Endothelial cell (in vitro differentiated cells): ENCODE measurements at places on chromosomes 16 and 17.

DNA sequence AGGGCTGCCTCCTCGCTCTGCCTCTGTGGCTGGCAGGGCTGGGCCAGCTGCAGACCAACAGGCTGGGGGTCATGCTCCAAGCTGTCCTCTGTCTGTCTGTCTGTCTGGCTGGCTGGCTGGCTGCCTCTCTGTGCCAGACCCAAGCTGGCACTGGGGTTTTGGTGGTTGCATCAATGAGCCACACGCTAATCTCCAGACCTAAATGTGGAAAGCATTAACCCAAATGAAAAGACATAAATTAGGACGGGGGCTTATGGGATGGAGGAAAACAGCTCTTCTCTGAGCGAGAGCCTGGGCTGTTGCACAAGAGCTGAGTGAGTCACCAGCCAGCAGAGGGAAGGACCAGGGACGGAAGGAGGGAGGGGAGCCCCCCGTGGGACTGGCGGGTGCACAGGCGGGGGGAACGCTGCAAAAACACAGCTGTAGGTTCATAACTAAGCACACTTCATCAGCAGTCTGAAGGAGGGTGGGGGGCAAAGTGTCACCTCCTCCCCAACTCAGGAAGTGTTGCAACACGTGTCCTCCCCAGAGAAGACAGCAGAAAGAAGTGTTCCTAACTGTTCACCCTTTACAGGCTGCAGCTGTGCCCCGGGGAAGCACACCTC is 83.4 kb downstream of the GAS7 start:
- no peak for DNase-seq

DNA sequence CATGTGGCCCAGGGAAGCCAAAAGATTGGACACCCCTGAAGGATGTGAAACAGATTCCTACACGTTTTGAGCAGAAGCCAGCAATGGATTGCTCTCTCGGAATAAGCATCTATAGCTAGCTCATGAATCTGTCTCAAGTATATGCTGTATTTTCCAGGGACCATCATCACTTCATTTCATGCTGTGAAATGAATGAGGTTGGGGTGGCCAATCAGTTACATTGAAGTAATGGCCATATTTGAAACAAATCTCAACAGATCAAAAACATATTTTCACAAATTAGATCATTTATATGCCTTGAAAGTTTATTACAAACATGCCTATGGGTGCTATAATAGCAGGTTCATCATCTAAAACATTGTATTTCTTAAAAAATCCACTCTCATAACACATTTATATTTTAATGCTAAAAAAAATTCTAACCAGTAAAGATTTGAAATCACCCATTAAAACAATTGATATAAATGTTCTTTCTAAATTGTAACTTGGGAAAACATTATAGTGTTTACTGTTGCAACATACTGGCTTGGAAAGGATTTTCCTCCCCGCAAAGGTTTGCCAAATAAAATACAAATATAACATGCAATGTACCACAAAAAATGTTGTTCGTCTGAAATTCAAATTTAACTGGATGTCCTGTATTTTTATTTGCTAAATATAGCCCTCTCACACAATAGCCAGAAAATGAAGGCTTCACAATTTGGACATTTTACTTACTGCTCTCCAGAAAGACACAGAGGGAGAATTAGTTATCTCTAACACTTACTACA is 743.6 kb downstream of the KCNJ2 start:
- DNase-seq, result no peak

DNA sequence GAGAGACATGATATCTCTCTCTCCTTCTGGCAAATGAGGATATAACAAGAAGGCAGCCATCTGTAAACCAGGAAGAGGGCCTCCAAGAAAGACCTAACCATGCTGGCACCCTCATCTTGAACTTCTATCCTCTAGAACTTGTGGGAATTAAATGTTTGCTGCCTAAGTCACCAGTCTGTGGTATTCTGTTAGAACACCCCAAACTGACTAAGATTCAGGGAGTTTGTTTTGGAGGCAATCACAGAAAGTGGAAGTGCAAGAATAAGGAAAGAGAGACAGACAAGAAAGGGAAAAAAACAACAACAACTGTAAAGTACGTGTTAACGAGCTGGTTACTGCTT is 114.5 kb upstream of the GOT2 start:
- no peak for DNase-seq

GRCh38 chr16:27427538-27427937 is 25.6 kb downstream of the IL21R start:
- no peak for DNase-seq

DNA sequence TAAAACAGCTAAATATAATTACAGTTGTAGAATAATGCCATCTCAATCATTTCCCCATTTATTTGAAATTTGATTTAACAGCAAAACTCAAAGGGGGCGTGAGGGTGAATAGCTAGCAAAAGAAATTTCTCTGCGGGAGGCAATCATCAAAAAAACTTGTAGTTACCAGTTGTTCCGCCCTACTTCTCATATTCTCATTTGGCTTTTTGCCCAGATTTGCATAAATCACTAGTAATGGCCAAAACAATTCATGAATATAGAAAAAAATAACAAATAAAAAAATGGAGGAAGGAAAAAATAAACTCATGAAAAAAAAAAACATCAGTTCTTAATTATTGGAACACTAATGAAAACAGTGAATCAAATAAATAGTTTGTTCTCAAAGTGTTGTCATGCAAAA is 722.6 kb upstream of the KIF2B start:
- DNase-seq, result no peak

- no peak for DNase-seq
Measured at GRCh38 chr16:84600343-84601229, 17.3 kb downstream of the COTL1 start.

GRCh38 chr17:39222866-39223834 is 2.6 kb downstream of the STAC2 start:
- no peak for DNase-seq

DNA sequence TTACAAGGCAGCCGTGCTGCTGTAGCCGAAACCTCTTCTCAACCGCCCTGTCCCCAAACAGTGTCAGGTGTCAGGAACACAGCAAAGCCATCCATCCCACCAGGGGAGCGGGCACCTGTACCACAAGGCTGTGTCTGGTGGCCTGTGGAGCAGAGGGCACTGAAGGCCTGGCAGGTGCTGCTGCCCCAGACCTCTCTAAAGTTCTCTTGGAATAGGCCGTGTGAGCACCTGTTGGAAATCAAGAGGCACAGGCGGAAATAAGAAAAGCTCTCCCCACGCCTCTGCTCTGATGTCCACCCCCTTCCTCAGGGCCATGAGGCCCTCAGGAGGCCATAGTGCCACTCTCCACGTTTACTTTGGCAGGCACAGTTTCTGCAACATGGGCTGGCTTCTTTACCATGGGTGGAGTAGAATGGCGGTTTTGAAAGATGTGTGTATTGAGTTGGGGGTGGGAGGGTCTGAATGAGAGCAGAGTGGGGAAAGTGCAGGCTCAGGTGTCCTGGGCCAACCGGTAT is 99.9 kb upstream of the ZNF750 start:
- DNase-seq, result no peak

DNA sequence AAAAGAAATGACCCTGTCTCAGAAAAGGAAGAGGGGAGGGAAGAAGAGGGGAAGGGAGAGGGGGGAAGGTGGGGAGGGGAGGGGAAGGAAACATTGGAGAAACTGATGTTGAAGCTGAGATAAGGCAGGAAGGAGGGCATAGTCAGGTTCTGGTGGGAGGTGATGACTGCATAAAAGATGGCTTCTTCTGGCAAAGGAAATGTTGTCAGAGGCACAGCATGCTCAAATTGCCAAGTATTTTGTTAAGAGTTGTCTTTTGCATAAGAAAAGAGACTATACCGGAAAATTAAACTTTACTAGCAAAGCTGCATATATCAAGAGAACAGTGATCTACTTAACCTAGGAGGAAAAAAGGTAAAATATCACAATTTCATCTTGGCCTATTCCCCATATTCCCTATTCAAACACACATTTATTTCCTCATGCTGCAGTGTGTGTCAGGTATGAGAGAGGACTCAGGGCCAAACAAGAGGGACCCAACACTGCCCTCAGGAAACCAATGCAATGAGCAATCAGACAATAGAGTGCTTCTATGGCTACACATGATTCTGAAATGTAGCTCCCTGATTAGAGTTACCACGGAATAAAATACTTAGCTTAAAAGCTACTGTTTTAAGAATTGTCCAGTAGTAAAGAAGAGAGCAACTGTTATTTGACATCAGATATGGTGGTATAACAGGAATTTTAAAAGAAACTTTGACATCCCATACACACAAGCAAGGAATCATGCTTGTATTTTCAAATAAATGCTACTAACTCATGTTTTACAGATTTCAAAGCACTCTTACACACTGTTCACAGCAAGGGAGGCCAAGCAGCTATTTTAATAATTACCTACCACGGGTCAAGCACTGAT is 80.9 kb downstream of the PARN start:
- no peak for DNase-seq

DNA sequence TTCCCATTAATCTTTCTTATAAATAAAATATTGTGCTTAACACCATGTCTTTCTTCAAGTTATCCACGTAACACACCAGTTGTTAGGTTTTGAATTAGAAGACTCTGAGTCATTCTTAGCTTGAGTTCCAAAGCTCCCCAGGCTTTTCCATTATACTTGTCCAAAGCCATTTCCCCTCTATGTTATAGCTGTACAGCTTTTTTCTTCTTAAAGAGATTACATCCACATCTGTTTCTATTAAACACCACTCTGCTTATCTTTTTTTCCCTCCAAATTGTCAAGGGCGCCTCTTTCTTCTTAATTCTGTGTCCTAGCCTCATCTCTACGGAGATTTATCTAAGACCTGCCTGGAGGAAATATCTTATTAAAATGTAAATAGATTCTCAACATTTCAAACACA is 139.4 kb upstream of the CPHXL start:
- no peak for DNase-seq

DNA sequence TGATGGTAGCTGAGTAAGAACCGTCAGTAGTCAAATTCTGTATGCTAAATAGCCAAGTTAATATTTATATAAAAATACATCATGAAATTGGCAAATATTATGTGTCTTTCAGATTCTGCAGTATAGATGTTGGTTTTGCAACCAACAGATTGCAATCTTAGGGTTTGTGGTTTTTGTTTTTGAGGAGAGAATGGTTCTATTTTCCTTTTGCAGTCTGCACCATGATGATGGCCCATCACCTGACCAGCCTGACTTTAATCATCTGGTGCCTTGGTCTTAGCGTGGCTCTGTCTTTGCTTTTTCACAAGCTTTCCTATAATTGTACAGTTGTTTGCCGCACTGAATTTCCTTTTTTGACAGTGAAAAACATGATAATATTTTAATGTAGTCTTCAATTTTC is 50.7 kb downstream of the NUP93 start:
- no peak for DNase-seq

GRCh38 chr17:15891318-15891717 is 53.6 kb upstream of the ADORA2B start:
- DNase-seq, result no peak

DNA sequence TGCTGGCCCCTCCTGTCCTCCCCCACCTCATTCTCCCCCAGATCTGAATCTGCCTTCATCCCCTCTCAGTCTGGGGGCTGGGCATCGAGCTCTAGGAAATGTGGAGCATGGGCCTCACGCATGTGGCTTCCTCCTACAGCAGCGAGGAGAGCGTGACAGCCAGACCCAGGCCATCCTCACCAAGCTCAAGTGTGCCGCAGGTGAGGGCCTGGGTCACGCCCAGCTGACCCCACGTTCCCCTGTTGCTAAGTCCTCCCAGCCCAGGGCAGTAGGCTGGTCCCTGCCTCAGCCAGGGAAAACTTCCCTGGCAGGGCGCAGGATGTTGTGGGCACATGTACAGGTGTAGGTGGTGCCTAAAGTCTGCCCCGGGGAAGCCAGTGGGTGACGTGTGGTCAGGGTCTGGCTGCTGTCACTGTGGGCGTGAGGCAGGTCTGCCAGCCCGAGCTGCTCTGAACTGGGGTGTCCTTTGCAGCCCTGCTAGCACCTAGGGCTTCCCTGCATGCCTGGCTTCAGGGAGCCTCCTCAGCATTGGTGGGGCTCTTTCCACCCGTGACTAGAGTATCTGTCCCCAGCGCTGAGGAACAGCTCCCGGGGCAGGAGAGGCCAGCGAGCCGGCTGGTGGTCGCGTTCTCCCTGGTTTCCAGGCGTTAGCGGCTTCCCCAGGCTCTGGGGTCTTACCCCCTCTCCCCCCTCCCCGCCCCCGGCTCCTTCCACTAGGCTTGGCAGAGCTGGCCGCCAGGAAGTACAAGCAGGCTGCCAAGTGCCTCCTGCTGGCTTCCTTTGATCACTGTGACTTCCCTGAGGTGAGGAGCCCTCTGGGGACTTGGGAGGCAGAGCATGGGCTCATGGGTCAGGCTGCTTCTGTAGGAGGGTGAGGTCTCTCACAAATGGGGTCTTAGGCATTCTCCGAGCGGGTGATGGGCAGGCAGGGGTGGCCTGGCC is 3.6 kb downstream of the GPS1 start:
- DNase-seq, result no peak

DNA sequence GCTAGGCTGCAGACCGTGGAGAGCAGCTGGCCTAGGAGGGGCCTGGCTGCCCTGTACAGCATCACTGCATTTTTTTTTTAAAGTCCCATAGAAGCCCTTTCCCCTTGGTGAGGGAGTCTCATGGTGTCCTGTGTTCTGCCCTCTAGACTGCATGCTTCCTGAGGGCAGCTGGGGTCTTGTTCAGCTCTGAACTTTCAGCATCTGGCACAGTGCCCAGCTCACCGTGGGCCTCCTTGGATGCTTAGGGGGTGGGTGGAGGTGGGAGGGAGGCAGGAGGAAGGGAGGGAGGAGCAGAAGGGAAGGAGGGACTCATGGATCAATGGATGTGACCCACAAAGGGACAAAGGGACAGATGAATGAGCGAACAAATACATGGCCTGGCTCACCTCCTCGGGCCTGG is 63.4 kb upstream of the TMEM97 start:
- DNase-seq, result no peak

DNA sequence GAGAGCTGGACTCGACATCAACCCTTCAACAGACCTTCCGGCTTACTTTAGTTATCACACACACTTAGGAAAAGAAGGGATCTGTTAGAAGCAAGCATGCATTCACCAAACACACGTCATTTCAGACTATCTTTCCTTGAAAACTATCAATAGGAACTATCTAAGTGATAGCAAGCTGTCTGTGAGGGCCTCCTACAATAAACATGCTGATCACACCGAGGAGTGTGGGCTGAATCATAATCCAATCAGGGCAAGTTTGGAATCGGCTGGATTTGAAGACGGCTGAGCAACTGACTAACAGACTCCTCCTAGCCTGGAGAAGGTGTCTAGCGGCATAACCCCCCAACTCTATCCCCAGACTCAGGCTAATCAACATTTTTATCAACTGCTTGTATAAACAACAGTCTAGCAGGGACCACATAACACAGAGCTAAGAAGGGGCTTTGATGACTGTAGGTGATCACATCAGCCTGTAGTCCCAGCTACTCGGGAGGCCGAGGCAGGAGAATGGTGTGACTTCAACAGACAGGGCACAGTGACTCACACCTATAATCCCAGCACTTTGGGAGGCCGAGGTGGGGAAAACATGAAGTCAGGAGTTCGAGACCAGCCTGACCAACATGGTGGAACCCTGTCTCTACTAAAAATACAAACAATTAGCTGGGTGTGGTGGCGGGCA is 14.1 kb downstream of the NXN start:
- DNase-seq, result no peak

GRCh38 chr16:74183601-74184360 is 112.8 kb upstream of the PSMD7 start:
- no peak for DNase-seq
